Femur (tissue), 1 donor: ENCODE measurements at places on chromosomes 5 and 9.

DNA sequence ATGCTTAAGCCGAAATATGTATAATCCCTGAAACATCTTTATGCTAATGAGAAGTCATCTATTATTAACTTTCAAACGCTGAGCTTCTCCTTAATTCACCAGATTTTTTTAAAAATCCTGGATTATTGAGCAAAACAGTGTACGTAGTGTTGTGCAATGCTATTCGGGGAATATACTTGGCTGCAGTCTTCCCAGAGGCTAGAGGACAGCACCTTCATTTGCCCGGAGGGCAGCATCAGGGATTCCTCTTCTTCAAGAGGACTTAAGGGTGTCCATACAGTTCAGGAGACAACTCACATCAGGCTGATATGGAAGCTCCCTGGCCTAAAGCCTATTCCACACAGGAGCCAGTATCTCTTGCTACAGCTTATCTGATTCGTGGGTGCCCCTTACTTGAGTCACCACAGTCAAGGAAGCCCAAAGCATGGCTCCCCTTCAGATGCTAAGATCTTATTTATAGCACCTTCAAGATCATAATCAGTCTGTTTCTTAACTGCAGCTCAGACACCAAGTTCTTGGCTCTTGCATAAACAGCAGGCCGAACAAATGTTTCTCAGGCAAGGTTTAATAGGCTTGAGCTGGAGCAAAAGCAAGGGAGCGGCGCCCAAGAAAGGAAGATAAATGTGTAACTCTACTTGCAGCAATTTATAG is 29.4 kb downstream of the NUTM2F start:
- DNase-seq: no peak

GRCh38 chr9:81245254-81245956 is 443.9 kb downstream of the TLE1 start:
- no peak for DNase-seq

- no peak for DNase-seq
Measured at GRCh38 chr5:107894361-107894760, 223.6 kb upstream of the EFNA5 start.

GRCh38 chr9:109381011-109381729 is 60.3 kb upstream of the EPB41L4B start:
- DNase-seq: no peak

GRCh38 chr5:11785771-11786352 is 118.4 kb downstream of the CTNND2 start:
- DNase-seq: no peak

GRCh38 chr9:77305622-77306400 is 128.5 kb downstream of the VPS13A start:
- DNase-seq: no peak

GRCh38 chr9:124280176-124280691 is 22.5 kb downstream of the NEK6 start:
- DNase-seq: peak; percentile 89

DNA sequence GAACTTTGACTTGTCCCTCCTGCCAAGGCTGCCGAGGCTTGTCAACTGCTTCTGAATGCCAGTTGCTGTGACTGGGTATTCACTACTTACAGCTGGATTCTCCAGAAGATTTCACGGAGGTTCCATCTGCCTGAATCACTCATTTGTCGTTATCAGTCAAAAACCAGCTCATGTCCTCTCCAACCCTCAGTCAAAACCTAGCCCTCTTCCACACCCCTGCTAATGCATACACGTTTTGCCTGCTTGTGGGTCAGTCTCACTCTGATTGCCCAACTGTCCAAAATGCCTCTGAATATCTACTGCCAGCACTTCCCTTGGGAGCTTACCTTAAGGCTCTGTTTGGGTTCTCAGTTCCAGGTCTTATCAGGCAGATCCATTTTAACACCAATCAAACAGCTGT is 238.6 kb upstream of the TMEM161B start:
- DNase-seq: no peak

GRCh38 chr9:270657-271237 is 56.1 kb downstream of the DOCK8 start:
- DNase-seq: no peak

GRCh38 chr5:22908129-22908528 is 55.0 kb upstream of the CDH12 start:
- DNase-seq: no peak

DNA sequence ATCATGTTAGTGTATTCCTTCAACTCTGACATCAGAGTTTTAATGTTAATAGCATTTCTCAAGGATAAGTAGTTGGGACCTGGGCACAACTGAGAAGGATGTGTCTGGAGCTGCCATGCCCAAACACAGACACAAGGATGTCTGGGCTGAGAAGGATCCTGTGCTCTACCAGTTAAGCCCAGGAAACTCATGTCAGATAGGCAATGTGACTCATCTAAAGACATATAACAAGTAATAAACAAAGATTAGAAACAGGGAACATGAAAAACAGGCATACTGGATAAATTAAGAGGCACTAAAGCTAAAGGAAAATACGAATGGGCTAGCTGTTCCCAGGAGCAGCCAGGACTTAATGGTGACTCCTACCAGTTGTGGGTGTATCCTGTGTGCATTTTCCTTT is 9.1 kb upstream of the EGFLAM start:
- no peak for DNase-seq

- DNase-seq: no peak
Measured at GRCh38 chr5:94667937-94668336, 49.5 kb downstream of the SLF1 start.
